ENCODE measurements at places on chromosomes 5 and 9.
A peak's percentile ranks its signal among the peaks of the same experiment; 100 is the strongest.

- DNase-seq: no peak
These were observed 1.7 kb upstream of the PTPN3 start for GRCh38 chr9:109499631-109500410.

DNA sequence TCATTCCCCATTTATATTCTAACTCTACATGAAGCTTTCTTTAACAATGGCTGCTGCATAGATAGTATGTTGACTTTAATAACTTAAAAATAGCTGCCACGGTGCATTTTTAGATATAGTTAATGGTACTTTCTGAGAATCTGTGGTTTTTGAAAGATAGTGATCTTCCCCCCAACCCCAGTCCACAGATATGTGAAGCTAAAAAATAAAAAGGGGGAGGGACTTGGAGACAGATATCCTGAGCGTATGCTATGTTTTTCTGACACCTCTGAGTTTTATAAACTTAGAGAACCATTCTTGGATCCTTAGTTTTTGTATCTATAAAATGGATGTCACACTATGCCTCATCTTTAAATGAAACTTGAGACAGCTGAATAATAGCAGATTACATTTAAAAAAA is 120.5 kb downstream of the SNX18 start:
- no peak for DNase-seq

DNA sequence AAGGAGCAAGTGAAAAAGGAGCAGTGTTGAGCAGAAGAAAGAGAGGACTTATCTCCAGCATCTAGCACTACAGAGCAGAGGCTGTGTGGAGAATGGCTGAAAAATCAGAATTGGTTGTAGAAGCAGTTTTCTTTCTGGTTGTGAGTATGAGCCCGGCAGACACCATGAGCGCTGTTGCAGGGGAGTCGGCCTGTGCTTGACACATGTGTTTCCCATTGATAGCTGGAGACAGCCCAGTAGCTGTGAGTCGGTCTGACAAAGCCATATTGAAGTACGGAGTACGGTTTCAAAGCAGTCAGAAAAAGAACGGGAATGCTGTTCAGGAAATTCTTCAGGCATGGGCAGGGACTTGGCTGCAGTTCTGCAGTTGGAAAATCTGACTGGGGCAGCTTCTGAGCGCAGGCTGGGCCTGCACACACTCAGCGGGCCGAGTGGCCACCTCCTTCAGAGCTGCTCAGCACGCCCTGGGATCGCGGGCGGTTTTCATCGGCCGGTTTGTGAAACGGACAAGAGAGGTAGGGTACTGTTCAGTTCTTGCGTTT is at the start of gene SGCD:
TSS of gene SGCD (plus strand) at position 447 of the 542 bp plus-strand sequence.
- DNase-seq: no peak

- no peak for DNase-seq
These were observed 807.4 kb downstream of the TLE1 start for GRCh38 chr9:80881940-80882339.

GRCh38 chr9:134055981-134056461 is 11.8 kb downstream of the BRD3 start:
- DNase-seq: no peak

GRCh38 chr5:59346514-59346913 is 547.0 kb downstream of the PDE4D start:
- DNase-seq: no peak

- DNase-seq: no peak
These were observed 397.4 kb upstream of the MEF2C start for GRCh38 chr5:89280103-89281037.

DNA sequence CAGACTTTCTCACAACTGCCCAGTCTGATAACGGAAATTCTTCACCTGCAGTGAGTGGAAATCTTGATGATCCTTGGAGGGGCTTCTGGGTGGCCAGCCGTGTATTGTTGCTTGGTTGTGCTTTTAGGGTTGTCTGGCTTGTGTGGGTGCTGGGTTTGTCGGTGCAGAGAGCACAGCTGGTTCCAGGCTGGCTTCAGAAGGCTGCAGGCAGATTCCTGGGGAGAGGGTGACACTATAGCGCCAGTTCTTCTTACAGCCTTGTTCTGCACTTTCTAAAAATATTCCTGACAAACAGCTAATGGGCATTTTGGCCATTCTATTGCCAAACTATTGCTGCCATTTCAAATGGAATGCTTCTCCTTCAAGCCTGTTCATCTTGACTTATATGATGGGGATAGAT is 99.3 kb downstream of the PDZD2 start:
- DNase-seq: no peak

DNA sequence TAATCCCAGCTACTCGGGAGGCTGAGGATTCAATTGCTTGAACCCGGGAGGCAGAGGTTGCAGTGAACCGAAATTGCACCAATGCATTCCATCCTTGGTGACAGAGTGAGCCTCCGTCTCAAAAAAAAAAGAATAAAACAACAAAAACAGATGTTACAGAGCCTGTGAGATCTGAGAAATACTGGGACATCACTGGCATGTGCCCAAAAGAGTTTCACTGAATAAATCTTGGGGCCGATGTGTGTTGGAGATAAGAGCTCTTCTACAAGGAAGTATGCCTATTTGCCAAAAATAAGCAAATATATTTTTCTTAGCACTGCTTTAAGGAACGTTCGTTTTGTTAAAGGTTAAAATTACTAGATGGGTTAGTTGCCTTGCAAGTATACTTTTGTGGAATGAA is 55.1 kb downstream of the KIAA1958 start:
- no peak for DNase-seq

DNA sequence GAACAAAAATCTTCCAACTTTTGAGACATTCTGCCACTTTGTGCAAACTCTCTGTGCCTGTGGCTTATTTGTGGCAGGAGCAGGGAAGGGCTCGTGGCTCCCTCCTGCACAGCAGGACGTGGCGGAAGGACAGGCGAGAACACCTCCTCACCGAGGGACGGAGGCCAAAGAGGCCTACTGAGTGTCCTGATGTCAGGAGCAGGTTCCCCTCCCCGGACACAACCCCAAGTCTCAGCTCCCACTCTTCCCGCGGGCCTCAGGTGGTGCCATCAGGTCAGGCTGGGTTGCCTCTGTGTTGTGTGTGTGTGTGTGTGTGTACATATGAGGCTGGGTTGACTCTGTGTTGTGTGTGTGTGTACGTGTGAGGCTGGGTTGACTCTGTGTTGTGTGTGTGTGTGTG is 136.8 kb upstream of the LPCAT1 start:
- no peak for DNase-seq

- DNase-seq: no peak
These were observed 1819.8 kb downstream of the MAT2B start for GRCh38 chr5:165325221-165325620.

DNA sequence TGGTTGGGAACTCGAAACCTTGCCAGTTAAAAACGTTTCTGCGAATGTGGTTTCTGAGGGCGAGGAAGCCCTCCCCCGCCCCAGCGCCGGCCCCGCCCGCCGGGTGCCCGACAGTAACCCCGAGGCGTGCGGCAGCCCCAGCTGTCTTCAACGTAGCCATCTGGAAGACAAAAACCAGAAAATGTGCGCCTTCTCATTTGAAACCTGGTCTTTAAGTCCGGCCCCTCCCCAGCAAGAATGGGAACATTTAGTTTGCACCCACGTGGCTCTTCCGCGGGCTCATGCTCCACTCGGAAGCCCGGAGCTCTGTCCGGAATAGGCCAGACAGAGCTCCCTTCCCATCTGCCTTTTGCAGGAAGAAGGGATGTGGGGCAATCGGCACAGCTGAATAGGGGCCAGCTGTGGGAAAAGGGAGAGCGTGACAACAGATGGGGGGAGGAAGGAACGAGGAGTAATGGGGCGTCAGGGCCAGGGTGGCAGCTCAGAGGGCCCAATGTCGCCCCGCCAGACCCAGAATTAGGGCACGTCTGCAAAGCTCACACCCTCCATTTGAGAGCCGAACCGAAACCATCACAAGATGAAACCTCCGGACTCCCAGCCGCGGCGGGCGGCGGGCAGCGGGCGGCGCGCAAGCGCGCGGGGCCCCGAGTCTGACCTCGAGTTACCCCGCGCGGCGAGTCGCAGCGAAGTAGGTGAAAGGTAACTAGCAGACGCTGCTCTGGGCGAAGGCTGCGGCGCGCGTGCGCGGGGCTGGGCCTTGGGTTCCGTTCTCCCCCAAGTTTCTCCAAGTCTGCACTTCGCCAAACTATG is 63.4 kb upstream of the ABCA1 start:
- peak; percentile 88 for DNase-seq

DNA sequence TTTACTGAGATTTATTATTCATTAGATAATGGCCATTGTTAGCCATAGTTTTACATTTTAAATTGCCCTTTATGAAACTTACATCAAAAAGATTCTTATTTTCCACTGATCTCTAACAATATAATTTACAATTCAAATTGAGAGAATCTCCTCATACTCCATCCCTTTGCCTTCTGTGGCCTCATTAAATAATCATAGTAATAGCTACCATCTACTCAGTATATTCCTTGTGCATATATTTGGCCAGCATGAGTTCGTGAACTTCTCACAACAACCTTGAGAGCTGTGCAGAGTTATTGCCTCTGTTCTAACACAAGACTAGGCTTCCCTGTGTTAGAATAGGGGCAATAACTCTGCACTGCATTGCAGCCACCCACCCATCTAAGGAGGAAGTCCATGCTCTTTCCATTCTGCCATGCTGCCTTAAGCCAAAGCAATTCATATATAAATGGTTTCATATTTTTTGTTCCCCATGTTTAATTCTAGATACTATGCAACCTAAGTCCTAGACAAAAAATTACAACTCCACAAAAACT is 99.1 kb downstream of the ADAMTSL1 start:
- DNase-seq: no peak

DNA sequence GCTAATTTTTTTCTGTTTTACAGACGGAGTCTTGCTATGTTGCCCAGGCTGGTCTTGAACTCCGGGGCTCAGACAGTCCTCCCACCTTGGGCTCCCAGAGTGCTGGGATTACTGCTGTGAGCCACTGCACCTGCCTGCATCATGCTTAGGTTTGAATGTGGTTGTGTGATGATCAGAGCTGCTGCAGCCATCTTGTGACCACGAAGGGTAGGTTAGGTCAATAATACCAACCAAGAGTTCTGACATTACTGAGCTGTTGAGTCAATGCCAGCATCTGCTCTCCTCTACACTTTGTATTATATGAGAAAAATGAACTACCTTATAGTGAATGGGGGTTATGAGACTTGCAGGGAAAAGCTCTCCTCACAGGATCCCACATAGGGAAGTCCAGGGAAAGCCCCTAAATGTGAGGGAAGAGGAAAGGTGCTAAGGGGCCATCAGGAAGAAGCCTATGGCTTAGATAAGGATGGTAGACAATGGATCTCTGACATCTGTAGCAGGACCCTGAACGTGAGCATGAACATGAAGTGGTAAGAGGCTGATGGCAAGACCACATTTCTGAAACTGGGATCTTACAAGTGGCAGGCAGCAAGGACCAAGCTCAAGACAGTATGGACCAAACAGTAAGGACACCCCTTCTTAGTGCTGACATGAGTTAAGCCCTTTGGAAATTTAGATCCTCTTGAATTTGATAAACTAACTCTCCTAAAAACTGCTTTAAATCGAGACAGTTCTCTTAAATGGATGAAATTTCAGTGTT is 75.7 kb upstream of the ZNF169 start:
- peak; percentile 32 for DNase-seq

DNA sequence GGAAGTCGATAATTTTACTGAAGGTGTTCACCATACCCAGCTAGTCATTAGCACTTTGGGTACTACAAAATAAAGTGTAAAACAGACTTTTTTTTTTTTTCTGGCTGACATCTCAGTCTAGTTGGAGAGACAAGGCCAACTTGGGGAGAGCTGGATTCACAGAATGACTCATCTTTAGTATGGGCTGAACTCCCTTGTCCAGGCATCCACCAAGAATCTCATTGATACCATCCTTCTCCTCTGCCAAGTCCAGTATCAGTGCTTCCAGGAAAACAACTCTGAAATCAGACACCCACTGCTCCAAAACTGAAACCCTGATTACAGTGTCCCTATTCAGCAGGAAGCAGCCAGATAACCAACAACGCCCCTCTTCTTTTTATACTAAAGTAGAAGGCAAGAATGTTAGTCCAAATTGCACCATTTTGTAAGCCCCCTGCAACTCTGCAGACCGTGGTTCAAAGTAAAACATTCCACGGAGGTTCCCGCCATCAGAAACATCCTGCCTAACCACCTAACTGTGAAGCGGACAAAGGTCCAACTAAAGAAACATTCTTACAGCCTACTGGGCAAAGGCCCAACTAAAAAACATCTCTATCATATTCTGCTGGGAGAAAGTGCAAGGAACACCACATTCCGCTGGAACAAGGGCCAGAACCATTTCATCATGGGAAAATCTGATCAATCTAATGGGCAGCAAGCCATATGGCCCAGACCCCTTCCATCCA is 728.2 kb downstream of the BRINP1 start:
- no peak for DNase-seq

GRCh38 chr9:115250621-115251032 is 132.7 kb upstream of the TNC start:
- DNase-seq: no peak

GRCh38 chr9:7172154-7173115 is 414.7 kb downstream of the KDM4C start:
- no peak for DNase-seq

- no peak for DNase-seq
These were observed 7.1 kb upstream of the PCA3 start for GRCh38 chr9:76756941-76757673.

DNA sequence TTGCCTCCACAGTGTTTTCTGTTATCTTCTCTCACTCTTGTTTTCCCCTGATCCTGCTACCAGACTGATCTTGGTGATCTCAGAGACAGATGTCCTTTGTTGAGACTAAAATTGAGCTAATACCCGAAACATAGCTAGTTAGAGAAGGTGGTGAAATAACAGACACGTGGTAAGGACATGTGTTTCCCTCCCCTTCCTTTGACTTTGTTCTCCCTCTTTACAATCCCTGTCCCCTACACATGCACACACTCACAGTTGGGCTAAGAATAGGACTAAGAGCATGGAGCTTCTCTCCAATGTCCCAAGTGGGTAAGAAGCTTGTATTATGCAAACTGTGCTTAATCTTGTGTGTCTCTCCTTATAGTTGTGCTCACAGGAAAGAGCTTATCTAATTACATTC is 1603.0 kb upstream of the C9orf72 start:
- no peak for DNase-seq

DNA sequence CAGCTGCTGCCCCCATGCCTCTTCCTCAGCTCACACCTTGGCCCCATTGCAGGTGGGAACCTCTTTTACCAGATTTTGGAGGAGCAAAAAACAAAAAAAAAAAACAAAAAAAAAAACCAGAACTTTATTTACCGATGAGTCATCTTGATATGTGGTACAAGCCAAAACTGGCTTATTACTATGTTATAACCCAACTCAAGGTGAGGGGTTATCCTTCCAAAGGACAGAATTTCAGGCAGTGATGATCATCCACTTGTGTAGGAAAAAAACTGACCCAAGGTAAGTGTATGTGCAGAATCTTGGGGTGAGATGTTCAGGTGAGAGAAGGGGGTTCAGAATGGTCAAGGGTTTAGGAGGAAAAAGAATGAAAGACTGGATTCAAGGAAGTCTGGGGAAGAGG is 142.6 kb upstream of the FST start:
- DNase-seq: no peak

DNA sequence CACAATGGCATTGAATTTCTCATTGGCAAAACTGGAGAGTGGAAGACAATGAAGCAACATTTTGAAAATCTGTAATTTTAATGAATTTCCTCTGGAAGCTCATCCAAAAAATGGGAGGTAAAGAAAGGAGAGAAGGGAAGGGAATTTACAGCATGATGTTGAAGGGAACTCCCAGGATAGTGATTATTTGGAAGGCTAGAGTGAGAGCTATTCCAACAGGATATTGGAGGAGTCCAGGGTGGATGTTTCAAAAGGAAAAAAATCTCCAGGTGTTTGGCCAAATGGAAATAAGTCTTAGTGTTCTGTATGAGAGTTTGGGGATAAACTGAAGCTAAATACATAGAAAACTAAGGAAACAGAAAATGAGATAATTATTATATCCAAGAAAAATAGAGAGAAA is 106.2 kb downstream of the IZUMO3 start:
- DNase-seq: no peak
